Stimulated activated CD4-positive, alpha-beta T cell treated with anti-CD3 and anti-CD28 coated beads, TNF-alpha, amount 100 ng/mL, for 4 hours (primary cell): ENCODE measurements at places on chromosomes 4 and X.

- no peak for DNase-seq
These were observed 18.0 kb downstream of the ARHGAP10 start for GRCh38 chr4:147749811-147750321.

DNA sequence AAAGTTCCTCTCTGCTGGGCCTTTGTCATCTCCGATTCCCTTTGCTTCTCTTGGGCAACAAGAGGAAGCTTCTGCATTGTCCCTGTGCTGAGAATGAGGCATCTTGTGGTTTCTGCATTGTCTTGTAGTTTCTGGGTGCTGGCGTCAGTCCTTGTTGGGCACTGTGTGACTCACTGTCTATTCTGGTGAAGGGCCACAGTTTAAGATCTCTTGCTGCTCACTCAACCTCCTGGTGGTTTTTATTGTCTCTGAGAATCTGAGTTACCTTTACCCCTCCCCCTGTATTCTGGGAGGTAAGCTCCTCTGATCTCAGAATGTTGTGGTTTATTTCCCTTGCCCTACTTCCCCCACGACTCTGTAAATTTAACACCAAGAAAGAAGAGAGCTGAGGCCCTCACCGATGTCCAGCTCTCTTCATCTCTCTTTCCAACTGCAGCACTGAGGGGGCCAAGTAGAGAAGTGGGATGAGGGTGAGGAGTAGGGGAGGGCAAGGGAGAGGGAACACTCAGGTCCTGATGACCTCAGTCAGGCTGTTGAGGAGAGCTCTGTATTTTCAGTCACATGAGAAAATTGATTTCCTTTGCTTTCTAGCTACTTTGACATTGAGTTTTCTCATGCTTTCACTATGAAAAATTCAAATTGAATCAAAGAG is 441.6 kb upstream of the PITX2 start:
- no peak for DNase-seq

GRCh38 chr4:174669270-174669669 is 147.0 kb upstream of the HPGD start:
- DNase-seq: no peak

DNA sequence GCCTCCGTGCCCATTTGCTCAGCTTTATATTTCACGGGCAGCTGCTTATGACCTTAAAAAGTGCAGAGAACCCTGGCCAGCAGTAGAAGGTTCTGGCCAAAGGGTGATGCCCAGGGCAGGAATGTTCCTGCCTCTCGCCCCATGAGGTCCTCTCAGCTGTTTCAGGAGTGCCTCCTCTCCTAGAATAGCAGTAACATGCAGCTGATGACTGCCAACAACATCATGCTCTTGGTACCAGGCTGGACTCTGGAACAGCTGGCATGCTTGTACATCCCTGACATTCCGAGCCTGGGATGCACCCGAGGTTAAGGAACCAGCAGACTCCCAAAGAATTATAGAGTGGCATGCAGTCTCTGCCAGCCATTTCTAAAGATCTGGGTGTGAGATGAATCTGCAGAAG is 11.7 kb upstream of the TENM3 start:
- no peak for DNase-seq

GRCh38 chrX:84340968-84341367 is 153.0 kb upstream of the RPS6KA6 start:
- DNase-seq: no peak

- DNase-seq: no peak
These were observed 120.3 kb downstream of the RASL11B start for GRCh38 chr4:52982255-52982945.

- no peak for DNase-seq
These were observed 23.3 kb upstream of the ARX start for GRCh38 chrX:25039036-25039435.

GRCh38 chrX:133746593-133746992 is 238.8 kb downstream of the GPC3 start:
- DNase-seq: no peak

DNA sequence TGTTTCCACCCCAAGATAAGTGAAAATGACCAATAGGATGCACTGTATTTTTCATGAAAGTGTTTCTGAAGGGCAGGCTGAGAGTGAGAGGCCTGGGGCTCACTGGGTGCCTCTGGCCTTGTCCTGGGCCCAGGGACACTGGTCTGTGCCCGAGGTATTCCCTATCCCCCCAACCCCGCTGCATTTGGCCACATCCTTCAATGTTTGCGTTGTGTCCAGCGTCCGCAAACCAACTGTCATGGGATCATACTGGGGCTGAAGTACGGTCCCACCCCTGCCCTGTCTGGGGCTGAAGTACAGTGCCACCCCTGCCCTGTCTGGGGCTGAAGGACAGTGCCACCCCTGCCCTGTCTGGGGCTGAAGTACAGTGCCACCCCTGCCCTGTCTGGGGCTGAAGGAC is 22.0 kb upstream of the MSANTD1 start:
- DNase-seq: no peak

DNA sequence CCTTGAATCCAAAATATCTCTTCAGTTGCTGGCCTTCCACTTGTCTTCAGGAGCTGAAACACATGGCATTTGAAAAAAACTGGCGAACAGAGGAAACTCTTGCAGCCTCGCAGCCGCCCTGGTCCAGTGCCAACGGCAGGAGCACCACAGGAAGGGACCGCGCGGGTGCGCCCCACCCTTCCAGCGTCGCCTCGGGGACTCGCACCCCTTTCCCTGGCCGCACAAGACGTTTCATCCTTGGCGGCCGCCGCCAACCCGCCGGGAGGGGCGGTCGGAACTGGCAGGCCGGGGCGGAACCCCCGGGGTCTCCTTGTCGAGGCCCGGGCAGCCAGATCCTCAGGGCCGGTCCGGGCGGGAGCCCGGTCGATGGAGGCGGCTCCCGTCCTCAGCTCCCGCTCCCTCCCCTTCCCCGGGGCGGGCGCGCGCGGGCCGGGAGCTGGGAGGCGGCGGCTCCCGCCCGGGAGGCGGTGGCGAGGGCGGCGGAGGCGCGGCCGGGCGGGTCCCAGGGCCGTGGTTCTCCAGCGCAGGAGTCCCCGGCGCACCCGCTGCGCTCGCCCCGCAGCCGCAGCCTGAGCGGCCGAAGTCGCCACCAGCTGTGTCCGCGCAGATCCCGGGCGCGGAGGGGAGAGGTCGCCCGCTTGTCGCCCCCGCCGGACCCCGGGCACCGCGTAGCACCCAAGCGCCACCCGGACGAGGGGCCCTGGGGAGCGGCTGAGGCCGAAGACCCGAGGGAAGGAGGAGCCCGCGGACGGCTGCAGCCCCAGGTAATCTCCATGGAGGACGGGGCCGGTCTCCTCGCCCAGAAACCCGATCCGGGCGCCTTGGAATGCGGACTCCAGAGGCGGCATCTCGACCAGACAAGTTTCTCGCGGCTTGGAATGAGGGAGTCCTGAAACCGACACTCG is 886 bp upstream of the NDST3 start:
- DNase-seq: no peak

GRCh38 chr4:5256421-5256820 is 205.1 kb downstream of the STK32B start:
- no peak for DNase-seq

DNA sequence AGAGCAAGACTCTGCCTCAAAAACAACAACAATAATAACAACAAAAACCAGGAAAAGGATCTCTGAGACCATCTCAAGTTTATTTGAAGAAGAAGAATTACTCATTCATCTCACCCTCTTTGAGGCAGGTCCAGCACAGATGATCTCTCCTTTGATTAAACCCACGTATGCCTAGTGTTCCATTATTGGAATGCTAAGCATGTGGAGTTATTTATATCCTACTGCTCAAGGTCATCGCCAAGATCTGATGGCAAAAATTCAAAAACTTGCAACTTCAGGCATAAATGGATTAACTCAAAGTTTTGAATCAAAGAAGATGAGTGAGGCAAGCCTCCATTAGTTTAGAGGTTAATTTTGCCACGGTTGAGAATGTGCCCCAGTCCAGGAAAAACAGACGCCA is 184.2 kb downstream of the DHRSX start:
- no peak for DNase-seq

- DNase-seq: no peak
These were observed 979 bp downstream of the EFNB1 start for GRCh38 chrX:68829582-68830418.

DNA sequence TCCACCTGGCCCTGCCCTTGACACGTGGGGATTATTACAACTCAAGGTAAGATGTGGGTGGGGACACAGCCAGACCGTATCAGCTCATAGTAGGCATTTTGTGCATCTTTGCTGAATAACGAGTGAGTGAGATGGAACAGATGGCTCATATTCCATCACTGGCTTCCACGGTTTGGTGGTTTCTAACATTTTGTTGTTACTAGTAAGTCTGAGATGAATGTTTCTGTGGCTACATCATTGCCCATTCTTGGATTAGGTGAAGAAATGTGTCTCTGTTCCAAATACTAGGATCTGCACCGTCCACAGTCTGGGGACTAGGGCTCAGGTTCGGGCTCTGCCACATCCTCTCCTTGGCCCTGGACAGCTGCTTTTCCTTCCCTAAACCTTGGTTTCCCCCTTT is 3.6 kb downstream of the ABLIM2 start:
- no peak for DNase-seq

GRCh38 chrX:85517994-85518718 is 138.7 kb upstream of the POF1B start:
- DNase-seq: no peak

DNA sequence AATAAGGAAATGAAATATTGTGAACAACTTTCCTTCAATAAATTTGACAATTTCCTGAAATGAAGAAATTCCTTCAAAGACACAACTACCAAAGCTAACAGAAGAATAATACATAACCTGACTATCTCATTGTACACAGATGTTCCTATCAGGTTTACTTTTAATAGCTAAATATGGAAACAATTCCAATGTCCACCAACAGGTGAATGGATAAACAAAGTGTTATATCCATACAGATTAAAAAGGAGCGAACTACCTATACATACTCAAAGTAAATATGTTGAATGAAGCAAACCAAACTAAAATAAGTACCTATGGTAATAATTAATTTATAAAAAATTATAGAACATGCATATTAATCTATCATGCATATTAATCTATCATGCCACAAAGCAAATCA is 554.9 kb downstream of the PPP4R3C start:
- no peak for DNase-seq
